ENCODE measurements at places on chromosomes 5 and 9.
A peak's percentile ranks its signal among the peaks of the same experiment; 100 is the strongest.

DNA sequence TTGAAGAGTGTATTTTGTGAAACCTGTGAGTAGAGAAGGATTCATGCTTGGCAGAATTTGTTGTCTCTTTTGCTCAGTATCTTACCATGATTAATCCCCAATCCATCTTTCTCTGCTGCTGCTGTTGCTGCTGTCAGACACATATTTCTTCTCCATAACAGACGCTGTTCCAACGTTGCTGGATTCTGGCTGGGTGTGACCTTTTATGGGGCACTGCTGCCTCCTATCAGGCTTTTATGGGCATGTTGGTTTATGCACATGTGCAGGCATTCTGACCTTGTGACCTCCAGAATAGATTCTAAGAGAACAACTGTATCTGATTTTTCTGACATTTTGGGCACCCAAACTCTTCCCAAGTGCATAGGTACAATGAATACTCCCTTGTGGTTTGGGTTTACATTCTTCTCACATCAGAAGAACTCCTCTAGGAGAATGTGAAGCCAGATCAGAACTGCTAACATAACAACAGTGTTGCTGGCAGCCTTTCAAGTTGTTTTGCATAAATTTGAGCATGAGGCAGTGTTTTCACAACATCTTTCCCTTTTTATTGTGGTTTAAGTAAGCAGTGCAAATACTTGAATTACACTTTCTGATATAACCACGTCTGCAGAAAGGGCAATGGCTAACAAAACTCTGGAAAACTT lies 9.2 kb upstream of the ISL1 start:
- no peak for DNase-seq

DNA sequence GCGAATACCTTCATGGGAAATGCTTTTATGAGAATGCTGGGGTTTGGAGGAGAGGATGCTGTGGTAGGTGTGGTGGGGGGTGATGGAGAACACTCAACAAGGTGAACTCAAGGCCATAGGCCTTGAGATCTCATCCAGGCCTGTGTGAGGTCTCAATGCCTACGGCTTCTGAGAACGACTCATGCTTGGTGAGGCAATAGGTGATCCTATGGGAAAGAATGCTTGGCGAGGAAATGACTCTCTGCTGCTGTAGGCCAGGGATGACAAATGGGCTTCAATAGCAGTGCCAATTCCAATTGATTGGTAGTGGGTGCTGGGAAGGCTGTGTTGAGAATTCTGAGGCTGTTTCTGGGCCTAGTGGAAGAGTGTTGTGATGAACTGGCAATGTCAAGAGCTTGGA lies 280.2 kb upstream of the CLINT1 start:
- DNase-seq = no peak

DNA sequence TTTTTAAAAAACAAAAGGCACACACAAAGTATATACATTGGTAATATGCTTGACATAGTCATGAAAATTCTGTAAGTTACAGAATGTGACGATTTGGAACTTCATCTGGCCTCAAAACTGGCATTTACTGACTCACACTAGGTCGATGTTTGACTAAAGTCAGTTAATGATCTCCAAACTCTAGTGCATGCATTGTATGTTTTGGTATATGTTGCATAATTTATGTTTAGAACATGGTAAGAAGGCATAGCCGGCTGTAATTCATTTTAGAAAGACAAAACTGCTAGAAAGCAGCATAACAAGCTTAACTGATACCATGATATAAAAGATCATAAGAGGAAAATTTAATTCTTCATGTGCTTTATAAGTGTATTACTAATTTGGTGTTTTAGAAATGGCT lies 58.6 kb upstream of the RICTOR start:
- DNase-seq = no peak

DNA sequence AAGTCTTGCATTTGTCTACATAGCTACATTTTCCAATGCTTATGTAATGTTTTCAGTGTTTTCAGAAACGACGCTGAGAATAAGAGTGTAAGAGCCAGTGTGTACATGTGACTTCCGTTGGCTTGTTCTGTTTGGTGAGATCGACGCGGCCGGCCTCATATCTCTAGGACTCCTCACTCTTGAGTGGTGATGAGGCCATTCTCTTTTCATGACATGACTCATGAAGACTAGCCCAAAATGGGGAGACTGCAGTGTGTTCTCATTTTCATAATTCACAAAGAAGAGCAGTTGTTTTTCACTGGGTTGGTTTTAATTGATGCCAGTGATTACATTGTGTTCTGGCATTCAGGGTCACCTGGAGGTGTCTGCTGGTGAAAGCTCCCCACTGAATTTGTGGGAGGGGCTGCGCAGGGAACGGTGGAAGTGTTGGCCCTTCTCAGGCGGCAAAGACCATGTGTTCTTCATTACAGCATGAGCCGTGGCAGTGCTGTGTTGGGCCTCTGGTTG lies 131.5 kb upstream of the OTULINL start:
- peak; percentile 51 for DNase-seq

DNA sequence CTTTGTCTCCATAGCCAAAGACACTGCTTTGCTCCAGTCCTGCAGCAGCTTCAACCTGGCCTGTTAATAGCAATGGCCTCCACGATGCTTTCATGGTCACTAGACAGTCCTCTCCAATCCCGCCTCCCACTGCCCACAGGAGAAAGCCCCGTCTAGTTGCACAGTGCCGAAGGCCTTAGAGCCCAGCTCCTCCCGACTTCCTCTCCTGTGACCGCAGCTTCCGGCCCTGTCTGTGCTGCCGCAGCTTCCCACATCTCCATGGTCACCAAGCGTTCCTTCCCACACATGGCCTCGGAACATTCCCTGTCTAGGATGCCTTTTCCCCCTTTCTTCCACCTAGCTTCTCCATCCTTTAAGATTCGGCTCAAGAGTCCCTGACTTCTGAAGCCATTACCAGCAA lies 23.4 kb downstream of the PCA3 start:
- no peak for DNase-seq

GRCh38 chr5:161467703-161468102 lies 78.8 kb downstream of the GABRB2 start:
- DNase-seq = no peak

- DNase-seq = no peak
Observed at GRCh38 chr5:163281512-163281911, 155.9 kb upstream of the CCNG1 start.

- no peak for DNase-seq
Observed at GRCh38 chr5:140565780-140566095, 1.1 kb downstream of the SLC35A4 start.

GRCh38 chr5:12951846-12952245 lies 992.6 kb downstream of the DNAH5 start:
- no peak for DNase-seq

GRCh38 chr9:96459268-96460007 lies 9.5 kb downstream of the HABP4 start:
- no peak for DNase-seq

- no peak for DNase-seq
Observed at GRCh38 chr5:180090769-180091546, 19.4 kb upstream of the RNF130 start.
